ENCODE measurements at places on chromosomes 16 and 17.

DNA sequence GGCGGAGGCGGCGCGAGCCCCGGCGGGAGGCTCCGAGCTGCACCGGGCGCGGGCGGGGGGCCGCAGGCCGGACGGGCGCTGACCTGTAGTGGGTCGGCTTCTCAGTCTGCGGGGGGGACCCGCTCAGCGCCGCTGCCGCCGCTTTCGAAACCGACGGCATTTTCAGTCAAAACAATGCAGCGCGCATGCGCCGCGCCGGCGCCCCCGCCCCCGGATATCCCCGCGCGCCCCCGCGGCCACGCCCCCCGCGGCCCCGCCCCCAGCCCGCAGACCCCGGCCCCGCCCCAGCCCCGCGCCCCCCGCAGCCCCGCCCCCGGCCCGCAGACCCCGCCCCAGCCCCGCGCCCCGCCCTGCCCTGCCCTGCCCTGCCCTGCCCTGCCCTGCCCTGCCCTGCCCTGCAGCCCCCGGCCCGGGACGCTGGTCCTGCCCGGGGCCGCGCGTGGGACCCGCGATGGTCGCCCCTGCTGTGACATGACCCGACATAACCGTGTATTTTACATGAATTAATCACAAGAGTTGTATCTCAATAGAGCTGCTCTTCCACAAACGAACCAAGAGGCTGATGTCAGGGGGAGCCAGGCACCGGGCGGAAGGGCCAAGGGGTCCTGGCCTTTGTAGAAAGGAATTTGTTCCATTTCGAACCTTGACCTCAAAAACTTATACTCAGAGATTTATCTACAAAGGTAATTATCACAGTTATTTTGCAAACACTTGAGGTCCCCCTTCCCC is at the start of gene UNKL:
TSS of gene UNKL (minus strand) at position 173 of the 729 bp plus-strand sequence. CDS start at position 160, 13 bp downstream.
- peak; percentile 70 for DNase-seq

- DNase-seq, result no peak
These were observed 34.8 kb downstream of the PRSS54 start for GRCh38 chr16:58259995-58260394.

DNA sequence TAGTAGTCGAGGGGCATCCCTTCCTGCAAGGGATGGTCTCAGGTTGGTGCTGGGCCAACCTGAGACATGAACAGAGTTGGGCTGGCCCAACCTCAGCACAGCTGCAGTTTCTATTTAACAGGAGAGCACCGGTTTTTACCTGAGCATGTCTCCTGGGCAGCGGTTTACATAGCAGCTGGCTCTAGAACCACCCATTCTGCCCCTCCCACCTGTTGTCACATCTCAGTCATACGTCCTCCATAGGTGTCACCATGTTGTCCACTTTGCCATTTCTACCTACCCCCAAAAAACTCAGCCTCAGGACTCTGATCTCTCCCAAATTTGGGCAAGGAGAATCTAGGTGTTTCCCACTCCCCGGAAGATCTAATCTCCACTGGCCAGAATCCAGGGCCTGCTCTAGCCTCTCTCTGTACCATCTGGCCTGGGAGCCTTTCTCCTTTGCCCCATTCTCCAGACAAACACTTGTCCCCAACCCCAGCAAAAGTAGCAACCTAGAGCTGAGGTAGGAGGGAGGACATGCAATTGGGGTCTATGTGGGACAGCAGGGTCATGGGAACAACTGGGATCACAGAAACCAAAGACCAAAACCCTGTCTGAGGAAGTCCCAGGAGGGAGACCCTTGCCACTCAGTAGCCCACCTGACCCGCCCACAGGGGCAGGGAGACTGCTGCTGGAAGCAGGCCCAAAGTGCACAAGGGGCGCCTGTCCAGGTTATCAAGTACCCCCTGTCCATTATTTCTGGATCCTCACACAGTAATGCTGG is 19.1 kb downstream of the ETV4 start:
- DNase-seq, result no peak

DNA sequence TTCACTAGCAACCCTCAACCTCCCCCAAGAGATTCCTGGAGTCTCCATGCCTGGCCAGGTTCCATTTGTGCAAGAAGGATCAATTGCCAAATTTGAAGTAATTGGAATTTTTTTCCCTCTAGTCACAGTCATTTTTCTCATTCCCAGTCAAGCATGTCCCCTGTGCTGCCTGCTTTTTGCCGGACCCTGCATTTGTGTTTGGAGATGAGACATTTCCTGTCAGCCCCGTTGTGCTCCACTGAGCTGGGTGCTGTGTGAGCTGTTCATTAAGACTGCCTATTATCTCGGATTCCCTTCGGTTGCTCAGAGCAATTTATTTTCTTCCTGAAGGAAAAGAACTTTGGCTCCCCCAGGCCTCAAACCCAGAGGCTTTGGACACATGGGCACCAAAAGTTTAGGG is 201.0 kb upstream of the NLRP1 start:
- no peak for DNase-seq

- no peak for DNase-seq
These were observed 184.9 kb downstream of the SEC14L1 start for GRCh38 chr17:77325577-77326075.

DNA sequence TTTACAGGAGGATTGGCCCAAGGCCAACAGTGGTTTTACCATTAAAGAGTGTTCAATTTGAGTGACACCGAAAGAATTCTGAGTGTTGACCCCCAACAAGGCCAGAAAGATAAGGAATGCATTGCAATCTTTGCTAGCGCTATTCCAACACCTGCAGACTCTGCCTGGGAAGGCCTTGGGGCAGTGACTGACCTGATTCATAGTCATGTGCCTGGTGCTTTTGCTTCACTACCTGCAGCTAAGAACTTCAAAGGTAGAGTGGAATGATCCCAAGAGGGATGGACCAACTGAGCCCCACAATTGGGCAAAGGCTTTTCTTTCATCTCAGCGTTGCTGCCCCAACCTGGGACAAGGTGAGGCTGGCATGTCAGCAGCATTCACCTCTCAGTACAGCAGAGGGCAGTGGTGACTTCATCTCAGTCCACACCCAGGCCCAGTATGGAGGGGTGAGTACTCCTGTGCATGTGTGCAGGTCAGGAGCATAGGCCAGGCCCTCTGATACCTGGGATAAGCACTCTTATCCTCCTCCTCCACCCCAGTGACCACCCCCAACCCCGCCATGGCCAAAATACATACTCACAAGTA is 149.6 kb upstream of the GNAO1 start:
- DNase-seq, result no peak

GRCh38 chr17:43625606-43626005 is 36.1 kb downstream of the MEOX1 start:
- DNase-seq, result no peak

DNA sequence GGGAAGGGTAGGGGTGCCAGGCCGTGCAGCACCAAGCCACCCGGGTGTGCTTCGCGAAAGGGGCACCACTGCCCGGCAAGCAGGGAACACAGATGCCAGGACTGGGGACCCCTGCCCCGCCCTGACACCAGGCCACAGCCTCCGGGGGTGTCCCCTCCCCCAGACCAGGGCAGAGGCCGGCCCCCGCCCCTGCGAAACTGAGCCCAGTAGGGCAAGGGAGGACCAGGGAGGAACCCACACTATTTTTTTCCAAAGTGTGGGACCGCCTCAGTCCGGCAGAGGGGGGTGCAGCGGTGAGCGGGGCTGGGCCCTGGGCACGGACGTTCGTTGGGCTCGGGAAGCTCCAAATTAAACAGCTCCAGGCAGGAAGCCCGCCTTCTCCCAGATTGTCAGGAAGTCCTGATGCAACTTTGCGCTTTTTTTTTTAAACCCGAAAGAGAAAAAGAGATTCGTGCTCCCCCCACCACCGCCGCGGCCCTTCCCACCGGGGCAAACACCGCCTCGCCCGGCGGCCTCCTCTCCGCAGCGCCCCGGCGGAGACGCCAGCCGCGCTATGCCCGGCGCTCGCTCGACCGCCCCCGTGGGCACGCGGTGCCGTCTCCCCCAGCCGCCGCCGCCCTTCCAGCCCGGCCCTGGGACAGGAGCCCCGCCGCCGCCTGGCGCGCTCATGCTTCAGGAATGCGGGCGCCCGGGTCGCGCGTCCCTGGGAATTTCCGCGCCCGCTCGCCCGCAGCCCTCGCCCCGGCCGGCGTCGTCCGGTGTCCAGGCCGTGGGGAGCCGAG is 755 bp downstream of the PIEZO1 start:
- no peak for DNase-seq

- no peak for DNase-seq
These were observed 56.0 kb downstream of the TNFRSF13B start for GRCh38 chr17:16915752-16916556.

GRCh38 chr16:50234771-50235556 is 31.4 kb upstream of the ADCY7 start:
- DNase-seq, result no peak

GRCh38 chr17:44314869-44315661 is 6.7 kb downstream of the RUNDC3A start:
- DNase-seq, result no peak

DNA sequence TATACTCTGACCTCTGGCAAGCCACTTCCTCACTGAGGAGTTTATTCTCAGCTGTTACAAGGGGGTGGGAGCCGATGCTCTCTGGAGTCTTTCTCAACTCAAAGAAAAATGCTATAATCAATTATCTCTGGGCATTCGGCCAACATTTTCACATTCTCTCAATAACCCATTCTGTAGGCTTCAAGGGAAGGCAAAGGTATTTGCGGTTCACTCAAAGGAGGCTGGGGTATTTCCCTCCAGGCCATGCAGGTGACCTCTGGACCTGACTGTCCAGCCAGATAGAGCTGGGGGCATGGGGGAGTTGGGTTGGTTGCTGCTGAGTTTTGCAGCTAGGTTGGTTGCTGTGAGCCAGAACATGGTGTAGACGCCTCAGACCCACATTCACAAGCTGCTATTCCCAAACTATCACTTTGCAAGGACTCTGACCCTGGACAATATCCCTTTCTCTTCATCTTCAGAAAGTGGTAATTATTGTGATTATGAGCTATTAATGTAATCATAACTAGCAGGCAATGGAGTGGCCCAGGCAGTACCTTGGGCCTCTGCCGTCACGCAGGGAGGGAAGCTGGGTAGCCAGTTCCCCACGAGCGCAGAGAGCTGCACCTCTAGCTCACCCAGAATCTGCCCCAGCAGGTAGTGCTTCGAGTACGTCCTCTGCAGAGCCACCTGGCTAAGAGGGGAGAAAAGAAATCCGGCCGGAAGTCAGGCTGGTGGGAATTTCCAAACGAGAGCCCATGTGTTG is 42.1 kb downstream of the AIPL1 start:
- DNase-seq, result no peak

GRCh38 chr16:57058291-57058861 is 34.0 kb upstream of the CPNE2 start:
- no peak for DNase-seq

- DNase-seq, result no peak
These were observed 28.7 kb upstream of the MYO15B start for GRCh38 chr17:75558666-75559530.

- DNase-seq, result no peak
These were observed 16.1 kb downstream of the SLFN5 start for GRCh38 chr17:35259001-35259400.

- no peak for DNase-seq
These were observed 1.2 kb downstream of the RFFL start for GRCh38 chr17:35062308-35062707.

GRCh38 chr17:68684949-68685357 is 83.8 kb upstream of the FAM20A start:
- DNase-seq, result no peak
